Pons (tissue), 1 donor: ENCODE measurements at places on chromosomes 16 and 17.

- DNase-seq: no peak
Measured at GRCh38 chr17:6078458-6078871, 8.3 kb downstream of the WSCD1 start.

DNA sequence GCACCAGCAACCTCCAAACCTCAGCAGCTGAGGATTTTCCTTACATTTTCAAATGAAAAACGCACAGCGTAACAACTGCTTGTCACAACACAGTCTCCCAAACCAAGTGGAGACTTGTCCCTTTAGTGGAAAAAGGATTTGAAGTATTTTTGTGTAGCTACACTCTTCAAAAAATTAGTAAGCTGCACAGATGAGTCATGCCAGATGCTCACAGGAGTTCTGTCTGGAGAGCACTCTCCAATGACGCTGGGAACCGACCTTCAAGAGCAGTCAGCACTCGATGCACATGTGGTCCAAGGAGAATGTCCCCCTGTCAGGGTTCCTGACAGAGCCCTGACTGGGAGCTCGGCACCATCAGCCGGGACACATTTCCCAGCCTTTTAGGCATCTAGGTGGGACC, 39.8 kb downstream of the MAP1LC3B start:
- peak; percentile 19 for DNase-seq

DNA sequence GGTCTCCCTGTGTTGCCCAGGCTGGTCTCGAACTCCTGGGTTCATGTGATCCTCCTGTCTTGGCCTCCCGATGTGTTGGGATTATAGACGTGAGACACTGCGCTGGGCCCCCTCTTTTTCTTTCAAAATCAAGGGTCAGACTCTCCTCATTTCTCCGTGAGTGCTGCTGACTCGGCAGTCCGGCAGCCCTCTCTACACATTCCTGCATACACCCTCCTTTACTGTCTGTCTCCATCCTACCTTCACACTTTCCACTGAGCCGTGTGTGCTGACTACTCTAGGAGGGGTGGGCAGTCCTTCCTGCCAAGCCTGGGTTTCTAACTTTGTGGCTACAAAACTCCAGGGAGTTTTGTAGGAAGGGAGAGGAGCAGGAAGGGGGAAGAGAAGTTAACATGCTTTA, 195.2 kb downstream of the PARN start:
- no peak for DNase-seq

- DNase-seq: no peak
Measured at GRCh38 chr16:69064764-69065313, 40.6 kb upstream of the HAS3 start.

- no peak for DNase-seq
Measured at GRCh38 chr17:80322864-80323263, 62.2 kb downstream of the RNF213 start.

- DNase-seq: no peak
Measured at GRCh38 chr16:23088018-23088417, 61.2 kb downstream of the USP31 start.

DNA sequence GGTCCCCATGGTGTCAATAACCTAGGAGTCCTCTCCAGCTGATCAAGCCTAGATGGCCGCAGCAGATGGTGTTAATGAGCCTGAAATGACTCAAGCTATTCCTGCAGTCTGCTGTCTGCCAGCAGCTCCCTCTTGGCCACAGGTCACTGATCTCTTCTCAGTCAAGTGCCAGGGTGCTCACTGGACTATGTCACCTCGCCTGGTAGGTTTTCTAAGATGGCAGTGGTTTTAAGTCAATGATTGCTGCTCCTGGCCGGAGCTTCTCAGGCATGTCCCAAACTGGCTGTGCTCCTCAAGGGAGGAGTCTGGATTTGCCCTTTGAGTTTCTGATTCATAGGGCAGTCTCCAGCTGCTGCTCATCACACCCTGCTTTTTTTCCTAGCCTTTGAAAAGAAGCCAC, 58.6 kb upstream of the SHISA6 start:
- no peak for DNase-seq

- DNase-seq: no peak
Measured at GRCh38 chr16:2859686-2860265, 1.8 kb upstream of the PRSS22 start.

DNA sequence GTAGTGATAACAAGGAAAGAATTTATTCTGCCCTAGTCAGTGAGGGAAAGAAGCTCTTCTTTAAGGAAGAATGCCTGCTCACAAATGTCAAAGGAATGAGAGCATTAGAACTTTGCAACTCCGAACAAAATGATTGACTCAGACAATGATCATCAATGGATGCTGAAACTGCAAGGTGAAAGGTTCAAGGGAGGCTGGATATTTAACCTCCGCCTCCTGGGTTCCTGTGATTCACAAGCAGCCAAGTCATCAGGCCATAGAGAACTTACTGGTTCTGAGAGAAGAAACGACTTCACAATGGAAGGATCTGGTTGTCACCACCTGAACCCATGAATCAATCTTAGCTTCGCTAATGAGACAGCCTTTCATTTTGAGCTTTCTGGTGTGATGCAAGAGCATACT, 16.0 kb upstream of the SCNN1B start:
- DNase-seq: no peak

- no peak for DNase-seq
Measured at GRCh38 chr17:66730461-66730923, 104.4 kb upstream of the CACNG5 start.

DNA sequence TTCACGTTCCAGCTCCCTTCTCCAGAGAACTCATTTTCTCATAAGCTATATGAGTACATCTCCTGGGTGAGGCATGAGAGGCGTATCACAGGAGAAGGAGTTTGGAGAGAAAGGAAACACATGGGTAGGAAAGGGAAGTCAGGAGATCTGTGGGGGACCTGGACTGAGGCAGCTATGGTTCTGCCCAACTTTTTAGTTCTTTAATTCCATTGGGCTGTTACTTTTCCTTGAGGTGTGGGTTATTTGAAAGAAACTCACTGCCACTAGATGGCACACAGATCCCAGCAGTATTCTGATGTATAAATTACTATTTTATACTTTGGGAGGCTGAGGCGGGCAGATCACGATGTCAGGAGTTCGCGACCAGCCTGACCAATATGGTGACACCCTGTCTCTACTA, 63.6 kb downstream of the NUP93 start:
- DNase-seq: no peak

GRCh38 chr17:63989622-63990345, 8.4 kb upstream of the PRR29 start:
- DNase-seq: no peak

DNA sequence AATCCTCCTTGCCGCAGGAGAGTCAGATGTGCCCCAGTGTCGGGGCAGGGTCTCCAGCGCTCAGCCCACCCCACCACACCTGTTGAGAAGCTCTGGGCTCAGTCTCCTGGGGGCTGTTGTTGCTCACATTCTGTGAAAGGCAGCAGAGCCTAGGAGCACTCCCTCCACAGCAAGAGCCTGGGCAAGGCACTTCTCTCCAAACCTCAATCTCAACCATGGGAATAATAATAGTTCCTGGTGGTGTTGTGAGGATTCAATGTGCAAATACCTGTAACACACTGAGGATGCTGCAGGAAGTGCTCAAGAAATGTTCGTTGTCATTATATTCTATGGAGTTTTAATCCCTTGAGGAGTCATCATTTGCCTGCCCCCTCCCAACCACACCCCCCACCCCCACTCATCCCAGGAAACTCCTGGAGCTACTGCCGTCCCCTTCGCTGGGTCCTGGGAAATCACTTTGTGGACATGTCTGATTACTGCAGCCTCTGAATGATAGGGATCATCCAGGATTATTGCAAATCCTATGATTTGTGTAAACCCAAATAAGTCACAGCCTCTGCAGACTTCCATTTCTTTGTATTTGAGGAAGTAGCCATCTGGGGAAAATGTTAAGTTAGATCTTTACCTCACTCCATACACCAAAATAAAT, 61.5 kb downstream of the CCT6B start:
- no peak for DNase-seq

- DNase-seq: peak; percentile 15
Measured at GRCh38 chr16:68396481-68396880, 51.8 kb downstream of the SMPD3 start.

DNA sequence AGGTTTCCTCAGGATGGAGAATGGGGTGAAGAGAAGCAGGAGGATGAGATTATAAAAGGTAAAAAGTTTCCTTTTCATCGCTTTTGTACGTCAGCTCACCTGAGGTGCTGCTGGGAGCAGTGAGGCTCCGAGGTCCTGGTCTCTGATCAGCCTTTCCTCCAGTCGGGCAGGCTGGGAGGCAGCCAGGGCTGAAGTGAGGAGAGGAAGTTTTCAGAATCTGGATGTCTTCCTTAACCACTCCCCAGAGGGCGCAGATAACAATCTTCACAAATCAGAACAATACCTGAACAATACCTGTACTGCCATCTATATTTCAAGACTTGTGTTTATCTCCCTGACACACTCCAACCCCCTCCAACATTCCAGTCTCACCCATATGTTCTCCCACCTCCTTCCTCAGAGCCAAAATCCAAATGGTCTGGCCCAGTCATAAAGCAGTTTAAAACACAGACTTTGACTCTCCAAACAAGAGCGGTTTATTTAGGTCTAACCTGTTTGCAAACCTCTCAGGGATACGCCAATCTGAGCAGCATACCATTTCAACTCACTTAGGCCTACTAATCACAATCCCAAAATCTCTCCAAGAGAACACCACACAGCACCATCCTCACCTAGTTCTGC, 6.8 kb downstream of the ZNF18 start:
- no peak for DNase-seq

GRCh38 chr16:10519929-10520868, 60.2 kb downstream of the EMP2 start:
- DNase-seq: no peak

- DNase-seq: no peak
Measured at GRCh38 chr16:88804173-88804551, 573 bp downstream of the CDT1 start.

- peak; percentile 19 for DNase-seq
Measured at GRCh38 chr17:11331547-11332513, 90.8 kb downstream of the SHISA6 start.

DNA sequence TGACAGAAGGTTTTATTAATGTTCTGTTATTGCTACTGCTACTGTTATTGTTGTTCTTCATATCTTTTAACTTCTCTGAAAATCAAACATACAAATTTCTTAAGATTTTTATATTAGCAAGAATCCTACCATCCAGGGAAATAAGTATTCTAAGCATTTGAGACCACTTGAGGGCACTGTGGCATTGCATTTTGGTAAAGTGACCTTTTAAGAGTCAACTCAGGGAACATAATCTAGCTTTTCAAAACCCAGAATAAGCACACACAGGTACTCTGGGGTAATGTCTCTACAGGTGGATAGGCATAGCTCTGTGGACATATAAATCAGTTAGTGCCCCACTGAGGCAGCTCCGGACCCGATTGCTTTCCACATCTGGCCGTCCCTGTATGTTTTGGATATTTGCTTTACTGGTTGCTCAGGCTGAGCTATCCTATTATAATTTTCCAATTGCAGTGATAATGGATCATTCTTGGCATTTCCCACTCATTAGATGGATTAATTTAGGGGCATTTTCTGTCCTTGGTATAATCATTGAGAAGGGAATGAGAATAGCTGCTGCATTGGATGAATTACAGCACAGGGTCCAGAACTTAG, 1425.1 kb upstream of the CDH8 start:
- DNase-seq: peak; percentile 70

DNA sequence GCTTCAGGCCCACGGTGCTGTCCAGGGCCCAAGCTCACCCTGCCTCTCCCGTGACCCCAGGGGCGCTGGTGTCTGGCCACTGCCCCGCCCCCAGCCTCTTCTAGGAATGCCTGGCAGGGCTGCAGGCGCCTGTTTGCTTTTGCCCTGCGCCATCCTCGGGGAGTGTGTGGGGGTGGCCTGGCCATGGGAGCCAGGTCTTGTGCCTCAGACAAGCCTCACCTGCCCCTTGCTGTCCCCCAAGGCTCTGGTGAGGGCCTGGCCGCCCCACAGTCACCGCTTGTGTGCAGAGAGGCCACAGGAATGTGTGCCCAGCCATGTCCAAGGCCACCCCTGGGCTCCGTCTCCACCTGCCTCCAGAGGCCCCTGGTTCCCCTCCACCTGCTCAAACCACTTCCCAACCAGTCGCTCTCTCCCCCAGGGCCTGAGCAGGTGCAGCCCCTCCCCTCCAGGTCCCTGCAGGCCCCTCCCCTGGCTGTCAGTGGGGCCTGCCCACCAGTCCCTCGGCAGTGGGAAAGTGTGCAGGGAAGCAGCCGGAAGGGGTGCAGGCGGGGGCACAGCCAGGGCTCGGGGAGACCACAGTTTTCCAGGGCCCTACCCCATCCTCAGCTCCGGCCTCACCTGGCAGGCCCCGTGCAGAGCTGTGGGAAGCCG, 841 bp upstream of the IGFALS start:
- DNase-seq: no peak

GRCh38 chr16:84532291-84532724, 27.8 kb upstream of the MEAK7 start:
- DNase-seq: peak; percentile 30

DNA sequence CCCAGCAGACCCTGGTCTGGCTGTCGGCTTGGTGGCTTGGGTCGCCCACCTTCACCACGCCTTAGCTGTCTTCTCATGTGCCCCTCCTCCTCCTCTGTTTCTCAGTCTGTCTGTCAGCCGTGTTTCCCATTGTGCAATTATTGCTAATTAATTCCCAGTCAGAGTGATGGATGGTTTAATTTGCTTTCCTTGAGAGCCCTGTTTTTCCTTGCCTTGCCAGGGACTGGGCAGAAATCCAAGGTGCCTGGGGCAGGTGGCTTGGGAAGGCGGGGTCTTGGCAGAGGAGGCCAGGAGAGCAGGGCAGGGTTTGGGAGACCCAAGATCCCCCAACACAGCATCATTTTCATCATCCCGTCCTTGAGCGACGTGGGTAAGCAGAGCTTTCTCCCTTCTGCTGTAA, 21.3 kb downstream of the NECAB2 start:
- no peak for DNase-seq

DNA sequence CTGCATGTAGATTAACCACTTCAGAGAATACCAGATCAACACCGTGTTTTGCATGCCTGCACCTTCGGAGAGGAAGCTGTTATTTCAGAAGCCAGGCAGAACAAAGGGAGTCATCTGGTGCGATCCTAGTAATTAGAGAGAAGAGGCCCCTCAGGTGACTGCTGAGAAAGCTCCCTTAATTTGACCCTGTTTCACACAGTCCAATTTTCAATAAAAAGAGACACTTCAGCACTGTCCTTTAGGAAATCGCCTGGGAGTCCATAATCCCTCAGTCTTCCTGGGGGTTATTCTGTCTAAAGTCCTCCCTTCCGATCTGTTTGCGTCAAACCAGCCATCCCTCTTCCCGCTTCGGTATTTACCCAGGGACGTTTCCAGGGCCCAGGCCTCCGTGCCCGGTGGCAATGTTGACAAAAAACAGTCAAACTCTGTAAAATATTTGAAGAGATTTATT, 23.4 kb upstream of the TNRC6C start:
- no peak for DNase-seq

GRCh38 chr17:6831661-6832263, at the start of gene TEKT1:
Gene TEKT1 (minus strand): TSS chr17:6831729. CDS start chr17:6830376, 1,353 bp downstream.
- DNase-seq: peak; percentile 66

GRCh38 chr16:6247775-6248174, 1084.9 kb upstream of the RBFOX1 start:
- DNase-seq: peak; percentile 91

DNA sequence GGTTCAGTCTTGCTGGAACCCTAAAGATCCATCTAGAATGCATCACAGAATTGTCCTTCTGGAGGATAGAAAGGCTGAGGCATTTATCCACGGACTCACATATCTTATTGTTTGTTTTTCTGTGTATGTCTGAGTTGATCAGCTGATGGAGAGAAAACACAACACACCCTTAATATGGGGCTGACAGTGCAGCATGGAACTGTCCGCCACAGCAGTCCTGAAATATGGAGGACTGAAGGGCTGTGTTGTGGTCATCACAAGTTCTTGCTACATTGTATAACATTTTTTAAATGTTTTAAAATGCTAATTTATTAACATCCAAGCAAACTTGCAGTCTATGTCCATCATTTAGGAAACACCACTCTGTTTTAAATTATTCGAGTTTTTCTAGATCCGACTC, 448.9 kb upstream of the ERCC4 start:
- no peak for DNase-seq
